Natural killer cell (primary cell): ENCODE measurements at places on chromosomes 4 and X. TPM values are rescaled to one million over a fixed set of nuclear protein-coding genes. Genes with fewer than 3 reads are reported as not detected.

DNA sequence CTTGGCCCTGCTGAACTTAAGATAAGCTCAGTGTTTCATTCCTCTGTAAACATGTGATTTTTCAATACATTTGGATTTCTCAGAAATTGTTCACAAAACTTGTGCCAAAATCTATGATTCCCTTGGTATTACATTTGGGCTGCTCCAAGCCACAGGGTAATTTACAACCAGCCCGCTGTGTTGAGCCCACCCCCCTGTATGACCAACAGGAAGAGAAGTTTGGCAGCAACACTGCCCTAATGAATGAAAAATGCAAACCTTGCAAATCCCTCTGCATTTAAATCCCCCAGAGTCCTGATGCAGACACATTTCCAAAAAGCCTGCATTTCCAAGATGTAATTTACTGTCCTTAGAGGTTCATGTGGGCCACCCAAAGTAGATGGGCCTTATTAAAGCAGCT is 34.1 kb upstream of the GAB1 start:
- DNase-seq = no peak
- no peak overlapping the region for H3K4me3 ChIP-seq
- H3K27me3 ChIP-seq = no peaks in the 10 kb centered on the region
- no peak overlapping the region for H3K27ac ChIP-seq
- H3K36me3 ChIP-seq = no peaks in the 10 kb centered on the region
- H3K4me1 ChIP-seq = no peaks in the 10 kb centered on the region

WDFY3 gene
- 6.0 TPM for total RNA-seq

DGKK gene
- 11.4 TPM for total RNA-seq

KLB gene
- 0.16 TPM for total RNA-seq
